Cardiac muscle cell (in vitro differentiated cells and primary cell): ENCODE measurements at places on chromosomes 2 and 18. TPM values are rescaled to one million over a fixed set of nuclear protein-coding genes. Genes with fewer than 3 reads are reported as not detected.

DNA sequence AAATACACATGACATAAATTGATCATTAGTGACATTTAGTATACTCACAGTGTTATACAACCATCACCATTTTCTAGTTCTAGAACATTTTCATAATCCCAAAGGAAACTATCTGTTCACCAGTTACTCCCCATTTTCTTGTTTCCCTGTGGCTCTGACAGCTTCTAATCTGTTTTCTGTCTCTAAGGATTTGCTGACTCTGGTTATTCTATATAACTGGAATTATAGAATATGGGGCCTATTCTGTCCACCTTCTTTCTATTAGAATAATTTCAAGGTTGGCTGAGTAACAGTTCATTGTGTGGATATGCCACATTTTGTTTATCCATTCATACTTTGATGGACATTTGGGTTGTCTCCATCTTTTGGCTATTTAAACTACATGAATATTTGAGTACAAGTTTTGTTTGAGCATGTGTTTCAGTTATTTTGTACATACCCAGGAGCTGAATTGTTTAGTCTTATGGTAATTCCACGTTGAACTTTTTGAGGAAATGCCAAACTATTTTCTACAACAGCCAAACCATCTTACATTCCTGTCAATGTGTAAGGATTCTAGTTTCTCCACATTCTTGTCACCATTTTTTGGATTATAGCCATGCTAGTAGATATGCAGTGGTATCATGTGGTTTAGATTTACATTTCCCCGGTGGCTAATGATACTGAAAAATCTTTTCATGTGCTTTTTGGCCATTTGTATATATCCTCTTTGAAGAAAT is 20.5 kb downstream of the KIAA1328 start:
- H3K4me3 ChIP-seq = no peak overlapping the region
- peak; percentile 68 for DNase-seq
- no peaks in the 10 kb centered on the region for H3K36me3 ChIP-seq
- H3K27me3 ChIP-seq = no peaks in the 10 kb centered on the region
- no peak overlapping the region for H3K27ac ChIP-seq

GRCh38 chr2:190714958-190715357 is 66.1 kb downstream of the NAB1 start:
- H3K4me3 ChIP-seq = no peak overlapping the region
- no peaks in the 10 kb centered on the region for H3K27me3 ChIP-seq
- H3K4me1 ChIP-seq = peaks cover 7% of the 10 kb centered on the region
- no peak for DNase-seq
- H3K36me3 ChIP-seq = no peaks in the 10 kb centered on the region

GRCh38 chr2:178629463-178629862 is 149.2 kb downstream of the PLEKHA3 start:
- H3K4me1 ChIP-seq = peaks cover 64% of the 10 kb centered on the region
- peak overlapping the region; percentile 57 for H3K4me3 ChIP-seq
- no peaks in the 10 kb centered on the region for H3K27me3 ChIP-seq
- H3K36me3 ChIP-seq = peaks cover 94% of the 10 kb centered on the region
- peak overlapping the region; percentile 97 for H3K27ac ChIP-seq
- DNase-seq = no peak

DNA sequence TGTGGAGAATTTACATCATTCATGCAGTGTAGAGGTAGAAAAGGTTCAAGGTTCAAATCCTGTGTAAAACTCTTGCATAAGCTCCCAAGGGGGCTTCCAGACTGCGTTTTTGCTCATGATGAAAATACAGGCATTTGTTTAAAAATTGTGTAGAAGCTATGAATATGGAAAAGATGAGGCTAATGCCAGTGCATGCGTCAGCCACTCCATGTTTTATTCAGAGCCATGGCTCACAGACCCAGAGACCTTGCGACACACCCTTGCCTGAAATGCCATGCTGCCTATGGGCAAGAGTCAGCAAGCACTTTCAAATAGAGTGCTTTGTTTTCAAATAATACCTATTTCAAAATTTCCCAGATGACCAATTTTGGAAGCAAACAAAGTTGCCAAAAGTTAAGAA is 262.3 kb downstream of the TRIB2 start:
- H3K27ac ChIP-seq = no peak overlapping the region
- no peaks in the 10 kb centered on the region for H3K36me3 ChIP-seq
- H3K27me3 ChIP-seq = no peaks in the 10 kb centered on the region
- H3K4me3 ChIP-seq = no peak overlapping the region

PRSS56 gene
- total RNA-seq = not detected in 2 replicates

KANSL1L gene
- total RNA-seq = 23.3 and 23.6 TPM in 2 replicates

APOB gene
- 0.07 and 0.15 TPM in 2 replicates for total RNA-seq

DNA sequence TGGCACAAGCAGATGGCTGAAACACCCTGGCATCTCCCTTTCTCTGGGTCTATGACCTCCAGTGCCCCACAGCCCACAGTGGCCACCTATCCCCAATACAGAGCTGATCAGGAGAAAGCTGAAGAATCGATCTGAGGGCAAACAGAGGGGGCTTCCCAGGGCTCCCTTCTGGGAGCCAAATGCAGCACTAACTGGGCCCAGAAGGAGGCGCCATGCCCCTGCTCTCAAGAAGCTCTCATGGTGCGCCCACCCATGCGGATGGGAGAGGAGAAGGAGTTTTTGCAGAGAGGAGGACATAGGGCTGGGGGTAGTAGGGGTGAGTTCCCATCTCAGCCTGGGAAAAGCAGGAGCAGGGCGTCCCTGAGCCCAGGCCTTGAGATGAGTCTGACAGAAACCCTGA is 787.3 kb upstream of the RAB6C start:
- H3K4me1 ChIP-seq = peaks cover 24% of the 10 kb centered on the region
- no peaks in the 10 kb centered on the region for H3K27me3 ChIP-seq
- no peak overlapping the region for H3K4me3 ChIP-seq

RGPD4 gene
- total RNA-seq = not detected in 2 replicates

DNA sequence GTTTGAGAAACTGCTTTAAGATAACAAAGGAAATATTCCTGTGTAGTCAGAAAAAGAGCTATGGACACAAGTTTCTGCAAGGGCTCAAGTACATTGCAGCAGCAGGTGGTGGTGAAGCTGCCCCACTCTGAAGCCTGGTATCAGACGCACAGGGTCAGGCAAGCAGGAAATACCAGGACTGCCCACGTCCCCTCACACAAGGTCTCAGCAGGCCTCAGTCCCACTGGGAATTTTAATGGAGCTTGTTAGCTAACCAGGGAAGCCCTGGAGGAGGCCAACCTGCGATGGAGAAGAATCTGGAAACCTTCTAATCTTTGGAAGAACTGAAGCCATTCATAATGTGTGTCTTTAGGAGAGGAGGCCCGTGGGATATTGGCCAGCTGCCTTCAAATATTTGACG is 168.3 kb downstream of the UXS1 start:
- DNase-seq = no peak
- no peaks in the 10 kb centered on the region for H3K27me3 ChIP-seq
- H3K4me1 ChIP-seq = peaks cover 3% of the 10 kb centered on the region
- H3K4me3 ChIP-seq = no peak overlapping the region
- no peak overlapping the region for H3K27ac ChIP-seq

GULP1 gene
- total RNA-seq = 32.7 and 41.2 TPM in 2 replicates

DNA sequence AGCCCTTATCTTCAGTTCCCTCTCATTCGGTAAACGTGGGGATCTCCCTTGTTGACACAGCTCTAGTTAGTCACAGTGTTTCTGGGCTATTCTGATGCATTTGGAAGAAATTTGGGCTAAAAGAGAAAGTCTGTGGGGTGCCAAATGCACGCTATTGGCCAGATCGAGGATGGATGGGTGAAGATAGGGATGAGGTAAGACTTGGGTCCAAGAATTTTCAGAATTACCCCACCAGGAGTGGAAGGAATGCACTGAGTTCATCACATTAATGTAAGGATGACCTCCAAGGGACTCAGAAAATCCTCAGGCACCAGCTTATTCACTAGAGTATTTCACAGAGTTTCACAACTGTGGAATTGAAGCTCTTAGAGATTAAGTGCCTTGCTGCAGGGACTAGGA is 49.3 kb downstream of the NRP2 start:
- H3K27me3 ChIP-seq = no peaks in the 10 kb centered on the region
- H3K36me3 ChIP-seq = peaks cover 8% of the 10 kb centered on the region
- H3K4me3 ChIP-seq = no peak overlapping the region

HNRNPA3 gene
- total RNA-seq = 63.2 and 78.6 TPM in 2 replicates

TEKT4 gene
- total RNA-seq = not detected in 2 replicates

ASPRV1 gene
- 3.8 TPM in 2 replicates for total RNA-seq

DNA sequence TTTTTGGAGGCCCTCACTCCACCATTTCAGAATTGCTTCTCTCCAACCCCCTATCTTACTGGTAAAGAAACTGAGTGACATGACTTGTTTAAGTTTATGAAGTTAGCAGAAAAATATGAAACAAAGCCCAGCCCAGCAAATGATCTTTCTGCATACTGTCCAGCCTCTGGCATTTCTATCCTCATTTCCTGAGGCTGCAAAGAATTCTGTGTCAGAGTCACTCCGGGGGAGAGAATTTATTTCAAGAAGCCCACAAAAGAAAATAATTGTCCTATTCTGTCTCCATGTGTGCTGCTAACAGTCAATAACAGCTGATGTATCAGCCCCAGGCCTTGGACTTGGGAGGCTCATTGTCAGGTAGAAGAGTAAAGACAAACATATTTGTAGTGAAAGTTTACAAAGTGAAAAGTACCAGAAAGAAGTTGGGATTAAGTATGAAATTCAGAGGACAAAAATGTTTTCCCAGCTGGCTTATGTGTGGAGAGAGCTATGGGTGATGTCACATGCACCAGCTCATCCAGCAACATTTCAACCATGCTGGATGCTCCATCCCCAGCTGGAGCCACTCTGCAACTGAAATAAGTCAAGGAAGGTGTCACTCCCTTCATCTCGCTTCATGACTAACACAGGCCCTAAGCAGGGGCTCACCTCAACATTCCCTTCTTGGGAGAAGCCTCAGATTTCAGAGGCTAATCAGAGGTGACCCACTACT is 42.3 kb downstream of the TRABD2A start:
- no peaks in the 10 kb centered on the region for H3K4me1 ChIP-seq
- no peak overlapping the region for H3K27ac ChIP-seq
- DNase-seq = no peak
- H3K27me3 ChIP-seq = no peaks in the 10 kb centered on the region
- H3K36me3 ChIP-seq = no peaks in the 10 kb centered on the region

GRCh38 chr2:99543247-99543646 is 53.4 kb upstream of the REV1 start:
- no peaks in the 10 kb centered on the region for H3K27me3 ChIP-seq
- DNase-seq = no peak
- H3K27ac ChIP-seq = no peak overlapping the region
- no peaks in the 10 kb centered on the region for H3K36me3 ChIP-seq
- no peaks in the 10 kb centered on the region for H3K4me1 ChIP-seq

SERPINB12 gene
- not detected in 2 replicates for total RNA-seq

DNA sequence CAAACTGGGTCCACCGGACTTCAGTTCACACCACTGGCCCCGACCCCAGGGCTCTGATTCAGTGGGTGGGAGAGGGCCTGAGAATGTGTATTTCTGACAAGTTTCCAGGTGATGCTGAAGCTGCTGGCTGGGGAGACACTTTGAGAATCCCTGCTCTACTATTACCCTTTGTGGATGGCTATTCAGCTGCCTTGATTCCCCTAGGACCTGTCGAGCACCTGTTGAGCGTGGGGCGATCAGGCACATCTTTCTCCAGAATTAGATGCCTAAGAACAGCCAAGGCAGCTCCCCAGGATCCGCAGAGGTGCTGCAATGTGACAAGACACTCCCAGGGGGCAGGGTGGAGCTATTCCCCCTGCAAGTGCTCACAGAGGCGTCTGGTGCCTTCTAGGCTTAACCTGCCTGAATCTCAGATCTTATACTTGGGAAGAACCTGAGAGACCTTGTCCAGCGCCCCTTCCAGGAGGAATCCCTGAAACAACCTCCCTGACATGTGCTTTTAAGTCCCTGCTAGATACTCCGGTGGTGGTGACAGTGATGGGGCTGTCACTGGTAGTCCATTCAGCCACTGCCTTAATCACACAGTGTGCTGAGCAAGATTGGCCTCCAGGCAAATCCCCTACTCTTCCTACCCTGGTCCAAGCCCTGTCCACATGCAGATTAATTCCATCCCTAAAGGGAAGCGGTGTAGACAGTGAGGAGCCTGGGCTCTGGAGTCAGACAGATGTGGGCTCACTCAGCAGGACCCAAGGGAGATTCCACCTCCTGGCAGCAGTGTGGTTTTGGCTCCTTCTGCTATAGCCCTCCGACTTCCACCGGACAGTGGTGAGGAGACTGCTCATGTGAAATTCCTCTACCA is 43.4 kb upstream of the OTOF start:
- H3K27ac ChIP-seq = no peak overlapping the region
- H3K4me3 ChIP-seq = no peak overlapping the region
- H3K4me1 ChIP-seq = no peaks in the 10 kb centered on the region
- DNase-seq = peak; percentile 56

DNA sequence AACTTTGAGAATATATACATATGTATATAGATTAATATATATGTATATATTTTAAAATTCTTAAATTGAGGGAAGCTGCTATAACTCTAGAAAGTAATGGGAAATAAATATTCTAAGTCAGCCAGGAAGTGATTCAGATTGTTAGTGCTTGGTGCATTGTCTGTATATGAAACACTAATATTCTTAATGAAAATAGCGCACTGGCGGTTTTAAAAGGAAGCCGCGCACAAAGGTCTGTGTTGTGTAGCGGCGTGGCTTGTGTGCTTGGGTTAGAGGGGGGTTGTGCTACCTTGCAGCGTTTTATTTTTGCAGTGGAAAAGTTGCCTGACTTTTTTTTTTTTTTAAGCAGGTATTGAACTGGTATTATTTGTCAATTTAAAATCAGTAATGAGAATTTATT is 11.3 kb downstream of the TSHZ1 start:
- no peak overlapping the region for H3K4me3 ChIP-seq
- H3K27me3 ChIP-seq = no peaks in the 10 kb centered on the region
- no peaks in the 10 kb centered on the region for H3K36me3 ChIP-seq
- H3K27ac ChIP-seq = no peak overlapping the region
- DNase-seq = no peak

FBXO36 gene
- total RNA-seq = 2.8 and 5.7 TPM in 2 replicates

TEX44 gene
- not detected in 2 replicates for total RNA-seq

DNA sequence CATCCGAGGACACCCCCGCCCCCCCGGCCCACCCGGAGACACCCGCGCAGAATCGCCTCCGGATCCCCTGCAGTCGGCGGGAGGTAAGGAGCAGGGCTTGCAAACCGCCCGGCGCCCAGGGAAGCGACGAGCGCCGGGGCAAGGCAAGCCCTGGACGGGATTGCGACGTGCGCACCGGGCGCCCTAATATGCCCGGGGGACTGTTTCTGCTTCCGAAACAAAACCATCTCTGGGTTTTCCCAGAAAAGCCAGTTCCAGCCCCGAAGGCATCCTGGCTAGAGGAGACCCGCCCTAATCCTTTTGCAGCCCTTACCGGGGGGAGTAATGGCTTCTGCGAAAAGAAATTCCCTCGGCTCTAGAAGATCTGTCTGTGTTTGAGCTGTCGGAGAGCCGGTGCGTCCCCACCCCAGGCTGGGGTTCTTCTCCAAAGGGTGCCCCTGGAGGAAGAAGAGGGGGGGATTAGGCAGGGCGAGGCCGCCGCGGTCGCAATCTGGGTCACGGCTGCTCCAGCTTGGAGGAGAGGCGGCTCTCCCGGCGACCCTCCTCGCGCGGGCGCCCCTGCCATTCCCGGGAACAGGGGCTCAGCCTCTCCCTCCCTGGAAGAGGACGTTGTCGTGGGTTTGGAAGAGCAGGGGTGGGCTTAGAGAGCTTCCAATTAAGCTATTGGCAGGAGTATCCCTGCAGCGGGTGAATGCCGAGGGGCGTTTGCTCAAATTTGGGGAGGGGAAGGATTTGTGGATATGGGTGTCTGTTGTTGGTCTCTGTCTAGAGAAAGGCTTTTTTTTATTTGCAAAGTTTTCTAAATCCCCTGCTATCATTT is 521 bp downstream of the MYCN start:
- peak overlapping the region; percentile 98 for H3K4me3 ChIP-seq
- H3K36me3 ChIP-seq = peaks cover 4% of the 10 kb centered on the region

PRKAG3 gene
- not detected in 2 replicates for total RNA-seq

KRTCAP3 gene
- total RNA-seq = 1.3 and 2.8 TPM in 2 replicates
